ENCODE measurements at places on chromosomes 5 and 9.

DNA sequence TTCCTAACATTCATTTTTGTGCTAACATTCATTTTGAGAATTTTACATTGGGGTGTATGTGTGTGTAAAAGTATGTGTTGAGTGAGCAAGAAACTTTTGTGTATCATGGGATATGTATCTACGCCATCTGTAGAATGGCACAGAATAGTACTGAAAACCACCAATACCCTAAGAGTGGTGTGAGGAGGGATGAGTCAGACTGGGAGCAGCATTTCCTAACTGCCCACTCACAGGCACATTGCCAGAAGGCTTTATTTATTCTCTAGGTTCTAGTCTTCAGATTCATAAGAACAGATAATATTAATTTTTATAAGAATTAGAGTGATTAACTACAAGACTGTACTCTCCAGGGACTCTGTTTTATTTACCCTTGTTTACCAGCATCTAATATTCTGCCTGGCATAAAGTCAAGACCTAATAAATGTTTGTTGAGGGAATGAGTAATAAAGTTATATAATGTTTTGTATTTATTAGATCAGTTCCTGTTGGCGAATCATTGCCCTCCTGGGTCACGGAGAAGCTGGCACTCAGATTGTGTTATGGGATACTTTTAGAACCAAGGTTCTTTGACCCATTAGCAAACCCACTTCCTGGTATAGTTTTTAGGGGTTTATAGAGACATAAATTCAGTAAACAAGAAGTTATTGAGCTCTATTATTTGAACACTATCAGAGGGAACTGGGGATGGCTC is 159.1 kb upstream of the PPP2R2B start:
- DNase-seq = peak; percentile 13

- DNase-seq = no peak
Measured at GRCh38 chr5:33223563-33224284, 217.0 kb upstream of the TARS1 start.

DNA sequence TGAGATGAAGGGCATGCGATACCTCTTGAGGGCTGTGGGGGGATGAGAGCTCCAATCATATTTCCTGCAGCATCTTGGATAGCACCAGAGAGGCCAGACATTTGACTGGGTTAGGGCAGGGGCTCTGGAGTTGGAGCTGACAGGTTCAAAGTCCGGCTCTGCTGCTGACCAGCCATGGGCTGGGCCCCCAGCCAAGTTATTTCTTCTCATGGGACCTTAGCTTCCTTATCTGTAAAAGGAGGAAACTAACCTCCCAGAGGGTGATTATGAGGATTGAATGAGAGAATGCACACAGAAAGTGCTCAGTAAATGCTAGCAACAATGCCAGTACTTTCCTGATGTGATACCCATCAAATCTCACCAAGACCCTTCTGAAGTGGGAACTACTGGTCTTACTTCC is 65.2 kb upstream of the SLC25A51 start:
- DNase-seq = no peak

- DNase-seq = no peak
Measured at GRCh38 chr5:95739857-95740256, 8.7 kb downstream of the RHOBTB3 start.

DNA sequence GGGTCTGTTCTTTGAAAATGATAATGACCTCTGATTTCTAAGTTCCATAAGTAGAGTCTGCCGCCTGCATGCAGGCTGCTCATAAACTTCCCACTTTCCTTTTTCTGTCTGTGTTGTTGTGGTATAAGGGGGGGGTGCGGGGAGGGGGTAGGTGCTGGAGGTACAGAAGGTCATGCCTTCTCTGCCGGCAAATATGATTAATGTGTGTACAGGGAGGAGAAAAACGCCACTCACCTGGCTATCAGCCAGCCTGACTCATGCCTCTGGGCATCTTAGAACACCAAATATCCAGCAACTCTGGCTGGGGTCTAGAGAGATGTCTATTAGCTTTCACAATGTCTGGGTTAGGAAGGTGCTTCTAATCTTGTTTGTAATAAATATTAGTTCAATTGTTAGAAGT is 128.3 kb downstream of the EFNA5 start:
- peak; percentile 43 for DNase-seq

DNA sequence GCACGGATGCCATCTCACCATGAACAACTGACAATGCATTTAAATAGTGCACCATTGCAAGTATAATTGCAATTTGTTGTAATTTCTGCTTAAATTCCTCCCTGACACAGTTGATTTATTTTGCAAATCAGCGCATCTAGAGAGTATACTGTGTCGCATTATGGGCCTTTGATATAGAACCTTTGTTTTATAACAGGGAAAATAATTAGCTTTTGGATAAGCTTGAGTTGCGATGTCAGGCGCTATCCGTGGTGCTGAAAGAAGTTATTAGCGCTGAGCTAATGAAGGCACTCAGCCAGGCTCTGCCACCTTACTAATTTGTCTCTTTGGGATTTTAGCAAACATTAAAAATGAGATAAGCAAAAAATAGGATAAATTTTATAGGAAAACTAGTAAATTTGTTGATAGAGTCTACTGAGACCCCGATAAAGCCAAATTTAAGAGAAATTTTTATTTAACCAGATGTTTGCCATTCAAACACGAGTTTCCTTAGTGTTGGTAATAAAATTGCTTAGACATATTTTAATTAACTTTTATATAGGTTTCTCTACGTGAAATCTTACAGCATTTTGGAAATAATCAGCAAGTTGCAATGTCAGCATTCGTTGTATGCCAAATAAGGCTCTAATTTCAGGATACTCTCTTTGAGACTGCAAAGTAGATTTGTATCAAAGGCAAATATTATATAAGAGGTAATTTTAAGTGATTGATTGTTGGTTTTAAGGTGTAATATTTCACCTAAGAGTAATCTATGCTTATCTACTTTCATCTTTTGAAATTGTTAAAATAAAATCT is 355.5 kb downstream of the TLR4 start:
- no peak for DNase-seq

GRCh38 chr5:158162479-158163034 is 303.6 kb upstream of the CLINT1 start:
- DNase-seq = no peak

- DNase-seq = no peak
Measured at GRCh38 chr5:76820526-76820890, 1.7 kb downstream of the F2RL1 start.

GRCh38 chr5:122019919-122020590 is 58.0 kb downstream of the LOX start:
- DNase-seq = no peak

- no peak for DNase-seq
Measured at GRCh38 chr5:1168796-1169195, 32.6 kb upstream of the SLC6A19 start.

DNA sequence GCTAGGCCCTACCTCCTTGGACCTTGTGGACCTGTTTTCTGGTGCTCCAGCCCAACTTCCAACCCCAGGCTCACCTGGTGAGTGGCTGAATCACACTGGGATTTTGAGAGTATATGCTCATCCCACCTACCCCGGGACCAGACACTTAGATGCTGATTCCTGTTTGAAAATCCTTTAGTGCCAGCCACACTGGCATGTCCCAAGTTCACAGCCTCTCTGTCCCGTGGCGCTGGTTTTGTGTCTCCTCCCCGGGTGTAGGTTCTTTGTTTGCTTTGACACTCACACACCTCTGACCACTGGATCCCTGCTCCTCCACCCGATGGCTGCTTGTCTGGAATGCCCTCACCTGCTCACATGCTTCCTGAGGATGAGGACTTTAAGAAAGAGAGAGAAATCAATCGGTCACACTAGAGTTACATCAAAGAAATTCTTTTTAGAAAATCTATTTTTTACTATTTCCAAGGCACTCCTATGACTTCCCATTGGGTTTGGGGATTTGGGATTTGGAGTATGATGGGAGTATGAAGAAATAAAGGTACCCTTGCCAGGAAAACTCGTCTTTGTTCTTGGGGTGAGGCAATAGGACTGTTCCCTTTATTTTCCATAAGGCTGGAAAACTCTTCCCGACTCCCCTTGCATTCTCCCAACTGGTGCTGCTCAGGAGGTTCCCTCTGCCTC is 7.3 kb upstream of the SLC25A48 start:
- DNase-seq = no peak

- no peak for DNase-seq
Measured at GRCh38 chr9:30534455-30534854, 1850.0 kb upstream of the ACO1 start.

GRCh38 chr5:72235725-72236124 is 84.3 kb downstream of the MRPS27 start:
- DNase-seq = no peak
